Cardiac fibroblast (primary cell): ENCODE measurements at places on chromosomes 2 and 18.

GRCh38 chr2:178829299-178829960 lies 22.2 kb upstream of the TTN start:
- DNase-seq: peak; percentile 61

GRCh38 chr2:105828558-105828957 lies 83.8 kb downstream of the NCK2 start:
- no peak for DNase-seq

DNA sequence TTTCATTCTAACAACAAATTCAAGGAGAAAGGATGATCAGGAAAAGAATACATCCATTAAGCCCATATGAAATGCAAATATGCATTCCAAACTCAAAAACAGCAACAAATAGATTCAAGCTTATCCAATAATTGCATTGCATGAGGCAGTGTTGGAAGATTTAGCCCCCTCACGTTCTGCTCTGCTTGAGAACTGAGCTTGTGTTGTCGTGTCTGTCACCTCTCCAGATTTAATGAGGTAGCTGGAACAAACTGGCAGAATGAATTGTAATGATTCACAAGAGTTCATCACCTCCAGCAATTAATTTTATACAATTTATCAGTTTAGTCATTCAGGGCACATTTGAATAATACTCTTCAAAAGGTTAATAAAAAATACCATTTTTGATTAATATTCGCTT lies 54.8 kb downstream of the AP1S3 start:
- no peak for DNase-seq

- DNase-seq: no peak
Observed at GRCh38 chr2:196703695-196704094, 64.2 kb downstream of the CCDC150 start.

DNA sequence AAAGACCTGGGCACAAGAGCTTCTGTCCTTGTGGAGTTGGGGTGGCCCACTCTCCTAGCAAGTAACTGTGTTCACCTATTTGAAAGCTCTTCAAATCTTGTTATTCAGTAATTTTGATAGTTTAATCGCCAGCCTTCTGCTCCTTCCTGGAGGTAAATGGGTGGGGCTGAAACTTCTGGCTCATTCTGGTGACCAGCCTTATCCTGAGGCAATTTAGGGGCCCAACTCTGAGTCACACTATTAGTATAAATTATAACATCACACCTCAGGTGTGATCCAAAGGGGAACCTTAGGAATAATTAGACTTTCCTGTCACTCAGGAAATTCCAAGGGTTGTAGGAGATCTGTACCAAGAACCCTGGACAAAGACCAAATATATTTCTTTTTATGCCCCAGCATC lies 255.8 kb upstream of the RGPD4 start:
- DNase-seq: no peak

GRCh38 chr18:21650311-21650710 lies 38.2 kb downstream of the SNRPD1 start:
- DNase-seq: no peak

GRCh38 chr2:180004731-180005130 lies 2.4 kb downstream of the CWC22 start:
- DNase-seq: no peak

GRCh38 chr2:46647766-46648742 lies 168.7 kb downstream of the TMEM247 start:
- peak; percentile 29 for DNase-seq

DNA sequence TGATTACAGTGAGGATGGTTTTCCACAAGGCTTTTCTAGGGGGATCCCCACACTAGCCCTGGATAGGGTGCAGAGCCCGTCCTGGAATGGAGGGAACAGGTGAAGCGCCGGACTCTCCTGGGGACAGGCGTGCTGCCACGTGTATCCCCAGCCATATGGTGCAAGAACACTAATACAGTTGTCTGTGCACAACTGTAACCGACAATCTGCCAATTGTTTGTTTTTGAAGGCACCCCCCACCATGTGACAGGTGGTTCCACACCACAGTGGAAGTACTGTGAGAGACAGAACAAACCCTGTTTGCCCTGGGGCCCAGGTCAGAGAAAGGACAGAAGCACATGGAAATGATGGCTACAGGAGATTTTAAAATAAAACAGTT lies 52.9 kb downstream of the MYCN start:
- DNase-seq: no peak

- peak; percentile 82 for DNase-seq
Observed at GRCh38 chr2:165529130-165529529, 59.6 kb downstream of the CSRNP3 start.

- DNase-seq: peak; percentile 7
Observed at GRCh38 chr2:148909114-148909513, 34.1 kb downstream of the KIF5C start.

DNA sequence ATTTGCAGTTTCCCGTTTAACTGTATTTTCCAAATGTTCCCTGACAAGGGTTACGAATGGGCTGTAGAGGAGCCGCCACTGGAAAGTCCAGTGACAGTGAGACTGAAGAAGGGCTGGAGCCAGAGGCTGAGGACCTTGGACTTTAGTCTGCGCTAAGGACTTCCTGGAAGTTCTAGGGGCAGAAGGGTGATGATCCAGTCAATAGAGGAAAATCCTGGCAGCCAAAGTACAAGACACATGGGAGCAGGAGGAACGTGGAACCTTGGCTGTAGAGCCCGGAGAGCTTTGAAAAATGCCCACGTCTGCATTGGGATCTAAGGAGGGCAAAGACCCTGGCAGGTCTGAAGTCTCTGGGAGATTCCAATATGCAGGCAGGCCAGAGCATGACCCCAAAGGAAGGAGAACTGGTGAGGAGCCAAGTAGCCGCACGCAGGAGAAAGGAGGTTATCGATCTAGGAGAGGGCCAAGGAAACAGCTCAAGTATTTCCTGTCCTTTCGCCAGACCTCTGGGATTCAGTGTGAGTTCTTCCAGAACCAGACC lies 28.5 kb downstream of the MBP start:
- DNase-seq: peak; percentile 56

DNA sequence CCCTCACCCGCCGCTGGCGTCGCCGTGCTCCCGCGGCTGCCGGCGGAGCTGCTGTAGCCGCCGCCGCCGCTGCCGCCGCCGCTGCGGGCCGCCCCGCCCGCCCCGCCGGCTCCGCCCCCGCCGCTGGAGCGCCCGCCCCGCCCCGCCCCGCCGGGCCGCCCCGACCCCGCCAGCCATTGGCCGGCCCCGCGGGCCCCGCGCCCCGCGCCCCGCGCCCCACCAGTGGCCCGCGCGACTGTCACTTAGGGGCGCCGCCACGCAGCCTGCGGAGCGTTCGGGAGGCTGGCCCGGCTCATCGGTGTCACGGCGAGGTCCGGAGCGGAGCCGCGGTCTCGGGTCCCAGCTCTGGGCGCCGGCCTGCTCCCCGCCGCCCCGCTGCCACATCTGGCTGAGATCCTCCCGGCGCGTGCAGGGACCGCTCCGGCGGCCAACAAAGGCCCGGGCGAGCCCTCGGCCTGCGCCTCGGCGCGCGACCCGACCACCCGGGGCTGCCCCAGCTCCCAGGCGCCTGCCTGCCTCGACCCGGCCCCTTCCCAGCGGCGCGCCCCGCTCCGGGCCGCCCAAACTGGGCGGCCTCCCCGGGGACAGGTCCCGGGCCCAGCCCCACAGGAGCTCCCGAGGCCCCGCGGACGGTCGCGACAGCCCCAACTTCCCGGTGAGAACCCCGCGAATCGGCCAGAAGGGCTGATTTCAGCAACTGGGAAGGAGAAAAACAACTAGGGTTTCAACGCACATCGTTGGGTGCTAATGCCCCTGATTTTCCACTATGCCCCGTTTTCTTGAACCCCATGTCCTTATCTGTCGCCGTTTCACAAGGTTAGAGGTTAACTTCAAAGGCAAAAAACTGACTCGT lies at the start of gene MGAT4A:
Gene MGAT4A, minus strand, starts transcription at position 92 of the 853 bp plus-strand sequence. CDS start 4,800 bp downstream, outside the sequence.
- peak; percentile 53 for DNase-seq

DNA sequence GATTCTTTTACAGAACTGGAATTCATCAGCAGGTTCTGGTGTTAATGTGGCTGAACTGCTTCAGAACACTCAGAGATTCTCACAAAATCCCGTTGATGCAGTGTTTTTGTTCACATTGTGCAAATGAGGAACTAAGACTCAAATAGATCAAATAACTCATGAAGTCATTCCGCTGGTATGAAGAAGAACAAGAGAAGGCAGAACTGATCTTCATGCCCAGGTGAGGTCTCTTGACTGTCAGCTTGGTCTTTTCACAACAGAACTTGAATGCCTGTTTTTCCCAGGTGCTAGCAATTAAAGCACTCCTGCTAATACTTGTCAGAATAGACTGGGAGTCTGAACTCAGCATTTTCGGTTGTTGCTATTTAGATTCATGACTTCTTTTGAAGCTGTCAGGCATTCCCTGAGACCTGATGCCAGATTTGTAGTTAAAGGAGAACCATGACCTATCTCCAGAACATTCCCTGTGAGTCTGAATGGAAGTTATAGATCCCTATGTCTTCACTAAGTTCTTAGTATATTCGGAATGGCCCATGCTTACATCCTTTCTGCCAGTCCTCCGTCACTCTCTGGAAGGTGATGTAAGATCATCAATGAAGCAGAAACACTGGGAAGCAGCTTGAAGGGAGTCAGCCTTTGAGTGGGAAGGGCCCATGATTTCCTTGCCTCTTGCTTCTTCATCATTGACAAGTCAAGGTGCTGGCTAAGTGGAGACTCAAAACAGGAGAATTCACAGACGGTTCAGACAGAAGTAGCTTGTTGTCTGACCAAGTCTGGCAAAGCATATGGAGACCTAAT lies 155.7 kb downstream of the MTCL1 start:
- no peak for DNase-seq

GRCh38 chr18:78622907-78623541 lies 356.6 kb upstream of the SALL3 start:
- no peak for DNase-seq

- no peak for DNase-seq
Observed at GRCh38 chr2:101766337-101766736, 68.8 kb downstream of the MAP4K4 start.

DNA sequence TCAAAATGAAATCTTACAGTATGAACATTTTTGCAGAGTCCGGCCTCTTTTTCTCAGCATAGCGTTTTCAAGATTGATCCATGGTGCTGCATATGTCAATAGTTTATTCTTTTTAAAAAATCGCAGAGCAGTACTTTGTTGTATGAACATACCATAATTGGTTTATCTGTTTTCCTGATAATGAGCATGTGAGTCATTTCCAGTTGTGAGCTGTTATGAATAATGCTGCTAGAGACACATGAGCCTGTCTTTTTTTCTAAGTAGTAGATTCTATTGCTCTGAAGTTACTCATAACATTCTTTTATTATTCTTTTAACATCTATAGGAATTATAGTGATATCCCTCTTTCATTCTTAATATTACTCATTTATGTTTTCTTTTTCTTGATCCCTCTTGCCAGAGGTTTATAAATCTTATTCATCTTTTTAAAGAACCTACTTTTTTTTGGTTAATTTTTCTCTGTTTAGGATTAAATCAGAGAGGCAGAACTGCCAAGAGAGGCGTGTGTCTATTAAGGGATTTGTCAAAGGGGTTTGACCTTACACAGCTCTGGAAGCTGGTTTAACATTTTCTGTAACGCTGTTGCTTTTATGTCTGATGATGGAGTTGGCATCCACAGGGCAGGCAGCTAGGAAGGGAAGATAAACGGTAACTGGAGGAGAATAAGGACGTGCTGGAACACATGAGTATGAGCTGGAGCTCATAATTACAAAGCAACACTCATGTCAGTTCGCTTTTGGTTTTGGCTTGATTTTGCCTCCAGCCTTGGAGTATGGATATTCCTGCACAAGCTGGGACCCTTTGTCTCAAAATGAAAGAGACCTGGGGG lies 47.4 kb downstream of the MGAT5 start:
- DNase-seq: peak; percentile 69

DNA sequence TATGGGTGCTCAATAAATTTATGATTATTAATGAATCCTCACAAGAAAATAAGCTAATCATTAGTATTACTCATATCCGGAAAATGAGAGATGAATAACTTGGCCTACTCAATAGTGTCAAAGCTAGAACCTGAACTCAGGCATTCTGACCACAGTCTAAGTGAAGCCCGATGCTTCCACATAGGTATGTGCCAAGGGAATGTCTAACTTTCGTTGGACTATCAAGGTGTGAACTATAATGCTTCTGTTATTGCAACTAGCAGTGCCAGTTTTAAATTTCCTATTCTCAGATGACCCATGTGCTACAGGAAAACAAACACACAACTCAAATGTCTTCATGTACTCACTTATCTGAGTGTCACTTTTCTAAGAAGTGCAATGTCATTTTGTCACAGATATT lies 1.8 kb downstream of the BARD1 start:
- peak; percentile 25 for DNase-seq

DNA sequence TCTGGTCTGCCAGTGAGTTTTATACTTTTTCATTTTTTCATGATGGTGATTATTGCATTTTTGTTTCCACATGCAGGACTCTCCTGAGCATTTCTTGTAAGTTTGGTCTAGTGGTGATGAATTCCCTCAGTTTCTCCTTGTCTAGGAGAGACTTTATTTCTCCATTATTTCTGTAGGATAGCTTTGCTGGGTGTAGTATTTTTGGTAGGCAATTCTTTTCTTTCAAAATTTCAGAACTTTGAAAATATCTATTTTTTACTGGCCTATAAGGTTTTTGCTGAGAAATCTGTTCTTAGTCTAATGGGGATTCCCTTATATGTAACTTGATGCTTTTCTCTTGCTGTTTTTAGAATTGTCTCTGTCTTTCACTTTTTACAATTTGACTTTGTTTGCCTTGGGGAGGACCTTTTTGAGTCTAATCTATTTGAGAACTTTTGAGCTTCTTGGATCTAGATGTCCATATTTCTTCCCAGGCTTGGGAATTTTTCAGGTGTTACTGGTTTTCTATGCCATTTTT lies 149.1 kb downstream of the UBR3 start:
- no peak for DNase-seq

DNA sequence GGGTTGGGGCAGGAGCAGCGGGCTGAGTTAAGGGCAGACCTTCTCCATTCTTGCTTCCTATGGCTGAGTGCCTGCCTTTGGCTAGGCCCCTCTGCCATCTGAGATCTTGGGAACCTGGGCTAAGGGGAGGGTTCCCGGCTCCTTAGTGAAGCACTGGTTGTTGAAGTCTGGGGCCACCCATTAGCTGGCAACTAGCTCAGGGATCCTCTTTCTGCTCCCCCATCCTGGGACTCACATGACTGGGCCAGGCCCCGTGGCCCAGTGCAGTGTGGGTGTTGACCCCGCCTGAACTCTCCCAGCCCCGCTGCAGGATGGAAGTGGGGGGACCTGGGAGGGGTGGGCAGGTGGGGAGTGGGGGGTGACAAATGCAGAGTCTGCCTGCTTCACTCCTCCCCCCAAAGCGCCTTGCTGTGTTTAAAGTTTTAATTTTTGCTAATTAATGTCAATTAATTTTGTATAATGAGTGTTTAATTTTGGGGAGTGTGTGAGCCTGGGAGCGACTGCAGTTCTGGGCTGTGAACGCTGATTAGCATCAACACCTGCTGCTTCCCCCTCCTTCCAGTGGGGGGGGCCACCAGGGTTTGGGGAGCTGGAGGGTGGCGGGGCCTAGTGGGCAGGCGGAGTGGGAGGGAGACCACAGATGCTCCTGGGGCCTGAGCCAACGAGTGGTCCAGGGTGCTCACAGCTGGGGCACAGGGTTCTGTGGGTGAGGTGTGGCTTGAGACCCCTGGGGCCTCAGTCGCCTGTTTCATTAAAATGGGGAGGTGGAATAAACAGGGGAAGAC lies 55.2 kb downstream of the EMX1 start:
- no peak for DNase-seq

GRCh38 chr2:179021258-179021657 lies 28.7 kb downstream of the CCDC141 start:
- no peak for DNase-seq
